ENCODE measurements at places on chromosomes 2 and 18.

- no peak for DNase-seq
These were observed 552.5 kb upstream of the CRIM1 start for GRCh38 chr2:35803126-35803525.

DNA sequence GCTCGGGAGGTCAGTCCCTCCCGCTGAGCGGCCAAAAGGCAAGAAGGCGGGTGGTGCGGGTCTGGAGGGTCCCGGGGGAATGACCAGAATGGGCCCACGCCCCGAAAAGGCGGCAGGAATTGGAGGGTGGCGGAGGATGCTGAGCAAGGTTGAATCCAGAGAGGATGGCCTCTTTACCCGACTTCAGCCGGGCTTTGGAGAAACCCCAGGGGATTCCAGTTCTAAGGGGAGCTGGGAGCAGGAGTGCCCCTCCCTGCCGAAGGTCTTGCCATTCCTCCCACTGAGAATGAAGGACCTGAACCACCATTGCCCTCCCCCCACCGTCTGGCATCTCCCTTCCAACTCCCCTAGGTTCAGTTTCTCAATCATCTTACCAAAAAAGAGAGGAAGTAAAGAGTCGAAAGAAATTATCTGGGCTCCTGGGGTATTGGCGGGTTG lies 38.9 kb upstream of the ATP6V1B1 start:
- DNase-seq: no peak

GRCh38 chr2:177030451-177031105 lies 182.0 kb upstream of the HNRNPA3 start:
- DNase-seq: no peak

DNA sequence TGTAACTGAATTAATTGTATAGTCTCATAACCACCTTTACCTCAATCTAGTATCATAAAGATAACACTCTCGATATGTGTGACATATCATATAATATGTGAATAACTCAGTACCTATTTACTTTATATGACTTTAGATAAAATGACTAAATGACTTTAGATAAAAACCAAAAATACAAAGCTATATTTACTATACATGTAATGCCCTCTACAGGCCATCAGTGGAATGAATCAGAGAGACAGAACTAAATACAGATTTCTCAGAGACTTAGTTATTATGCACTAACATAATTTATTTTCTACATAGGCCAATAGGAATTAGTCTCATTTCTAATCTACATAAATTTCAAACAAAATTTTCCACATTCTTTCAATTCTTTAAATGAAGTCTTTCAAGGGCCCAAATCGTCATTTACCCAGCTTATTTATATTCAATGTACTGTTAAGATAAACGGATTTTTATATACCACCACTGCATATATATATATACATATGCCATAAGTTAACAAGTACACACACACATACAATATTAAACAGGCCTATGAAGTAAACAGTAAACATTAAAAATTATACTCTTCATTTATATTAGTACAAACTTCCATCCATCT lies 219.9 kb downstream of the EXOC6B start:
- no peak for DNase-seq

DNA sequence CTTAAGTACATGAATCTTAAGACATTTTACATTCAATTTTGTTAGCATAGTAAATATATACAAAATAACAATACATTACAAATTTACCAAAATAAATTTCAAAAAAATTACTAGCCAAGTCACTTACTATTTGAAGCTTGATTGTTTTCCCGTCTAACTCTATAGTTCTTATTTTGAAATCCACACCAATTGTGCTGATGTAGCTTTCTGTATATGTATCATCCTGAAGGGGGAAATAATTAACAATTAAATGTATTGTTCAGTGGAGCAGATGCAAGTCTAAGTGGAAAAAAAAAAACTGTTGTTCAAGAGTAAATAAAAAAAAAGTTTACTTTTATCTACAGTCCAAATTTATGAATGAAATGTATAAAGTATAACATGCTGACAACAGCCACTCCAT lies 32.1 kb downstream of the RAB1A start:
- no peak for DNase-seq

GRCh38 chr2:147989809-147990403 lies 30.6 kb downstream of the ORC4 start:
- DNase-seq: no peak

DNA sequence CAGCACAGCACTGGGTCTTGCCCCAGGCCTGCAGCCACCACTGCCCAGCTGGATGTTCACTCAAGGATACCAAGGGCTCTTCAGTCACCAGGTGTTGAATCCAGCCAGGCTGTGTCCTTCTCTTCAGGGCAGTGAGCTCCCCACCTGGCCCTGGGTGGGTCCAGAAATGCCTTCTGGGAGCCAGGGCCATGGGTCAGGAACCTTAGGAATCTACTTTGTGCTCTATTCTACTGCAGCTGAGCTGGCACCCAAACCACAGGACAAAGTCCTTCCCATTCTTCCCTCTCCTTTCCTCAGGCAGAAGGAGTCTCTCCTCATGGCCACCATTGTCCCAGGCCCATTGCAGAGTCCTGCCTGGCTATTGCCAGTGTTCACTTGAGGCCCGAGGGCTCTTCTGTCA lies 13.0 kb downstream of the STRADB start:
- DNase-seq: no peak

DNA sequence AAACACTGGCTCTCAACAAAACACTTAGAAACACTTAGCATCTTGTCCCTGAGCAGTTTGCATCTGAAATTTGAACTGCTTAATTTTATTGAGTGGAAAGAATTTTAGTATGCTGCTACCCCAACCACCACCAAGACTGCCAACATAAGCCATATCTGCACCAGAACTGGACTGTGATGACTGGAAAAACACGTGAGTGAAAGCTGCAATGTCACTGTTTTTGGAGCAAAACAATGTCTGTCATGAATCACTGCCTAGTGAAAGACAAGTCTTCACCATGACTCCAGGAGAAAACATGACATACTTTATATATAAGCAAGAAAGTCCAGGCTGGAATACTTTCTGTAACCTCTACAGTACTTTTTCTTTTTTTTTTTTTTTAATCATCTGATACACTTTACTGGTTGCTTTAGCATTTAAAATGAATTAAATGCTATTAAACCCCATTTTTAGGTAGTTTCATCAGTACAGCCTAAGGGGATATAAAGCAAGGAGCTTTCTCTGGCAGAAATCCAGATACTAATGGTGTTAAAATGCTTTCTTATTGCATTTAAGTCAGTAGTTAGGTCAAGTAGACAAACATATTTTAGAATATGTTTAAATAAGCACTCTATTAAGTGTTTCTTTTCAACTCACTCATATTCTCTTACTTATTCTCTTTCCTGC lies 2129.4 kb upstream of the PIK3C3 start:
- no peak for DNase-seq

DNA sequence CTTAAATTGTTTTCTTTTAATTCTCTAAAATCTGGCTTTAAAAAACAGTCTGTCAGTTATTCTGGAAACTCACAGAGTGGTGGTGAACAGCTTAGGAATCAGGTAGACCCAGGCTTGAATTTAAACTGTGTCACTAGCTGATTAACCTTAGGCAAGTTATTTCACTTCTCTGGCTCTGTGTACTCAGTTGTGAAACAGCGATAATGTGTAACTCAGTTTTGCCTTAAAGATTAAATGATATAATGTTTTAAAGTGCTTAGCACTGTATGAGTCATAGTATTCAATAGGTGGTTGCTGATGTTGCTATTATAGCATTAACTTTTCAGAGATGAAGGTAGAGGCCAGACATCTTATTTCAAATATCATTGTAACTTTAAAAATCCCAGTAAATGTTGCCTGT lies 40.7 kb downstream of the PKP4 start:
- no peak for DNase-seq

DNA sequence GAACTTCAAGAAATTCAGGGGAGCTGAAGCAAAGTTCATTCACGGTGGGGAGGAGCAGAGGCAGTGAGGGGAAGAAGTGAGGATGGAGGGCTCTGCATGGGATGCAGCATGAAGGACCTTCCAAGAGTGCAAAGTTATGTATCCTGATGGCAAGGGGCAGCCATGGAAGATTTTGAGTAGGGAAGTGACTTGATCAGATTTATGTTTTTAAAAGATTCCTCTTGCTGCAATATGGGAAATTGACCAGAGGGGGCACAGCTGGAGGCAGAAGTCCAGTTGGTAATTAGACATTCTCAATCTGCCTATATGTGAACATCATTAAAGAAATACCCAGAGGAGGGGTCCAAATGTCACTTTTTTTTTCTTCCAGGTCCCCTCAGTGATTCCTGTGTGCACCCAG lies 21.5 kb upstream of the ANXA4 start:
- no peak for DNase-seq

- DNase-seq: no peak
These were observed 18.8 kb upstream of the CCDC195 start for GRCh38 chr2:224734949-224735348.

GRCh38 chr2:169782513-169782912 lies 16.2 kb upstream of the SSB start:
- DNase-seq: no peak

- DNase-seq: no peak
These were observed 358.8 kb downstream of the CMPK2 start for GRCh38 chr2:6506859-6507258.

- no peak for DNase-seq
These were observed 25.4 kb downstream of the ALPK2 start for GRCh38 chr18:58603375-58604067.

GRCh38 chr2:29783666-29784065 lies 137.7 kb downstream of the ALK start:
- DNase-seq: no peak

GRCh38 chr2:136122661-136123060 lies 4.7 kb upstream of the CXCR4 start:
- no peak for DNase-seq

DNA sequence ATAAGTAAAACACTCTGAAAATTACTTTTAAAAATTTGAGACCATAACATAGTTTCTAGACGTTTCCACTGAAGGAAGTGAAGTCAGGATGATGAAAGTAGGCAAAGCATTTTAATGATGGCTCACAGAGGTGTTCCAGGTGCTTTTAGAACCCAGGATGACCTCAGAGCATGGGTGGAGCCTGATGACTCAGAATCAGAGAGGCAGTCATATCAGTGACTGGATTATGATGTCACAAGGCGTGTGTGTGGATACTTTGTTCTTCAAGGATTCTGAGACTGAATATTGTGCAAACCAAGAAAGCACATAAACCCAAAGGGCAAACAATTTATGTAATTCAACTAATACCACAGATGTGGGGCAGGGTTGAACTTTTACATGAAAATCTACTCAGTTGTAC lies 208.0 kb upstream of the FBXO11 start:
- DNase-seq: peak; percentile 40

DNA sequence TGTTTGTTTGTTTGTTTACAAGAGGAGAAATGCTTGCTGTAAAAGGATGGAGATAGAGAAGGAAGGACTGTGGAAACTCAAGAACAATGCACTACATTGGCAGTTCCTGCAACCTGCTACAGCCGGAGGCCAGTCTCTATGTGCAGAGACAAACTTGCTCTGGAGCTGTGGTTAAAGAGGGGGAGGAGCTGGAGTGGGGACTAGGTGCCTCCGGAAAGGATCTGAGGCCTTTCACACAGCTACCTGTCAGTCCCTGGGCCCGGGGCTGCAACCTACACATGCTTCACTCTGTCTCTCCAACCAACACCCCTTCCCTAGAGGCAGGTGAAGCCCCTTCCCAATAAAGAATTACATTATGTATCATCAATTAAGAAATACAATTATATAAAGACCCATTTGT lies 1234.0 kb upstream of the ZEB2 start:
- DNase-seq: no peak

DNA sequence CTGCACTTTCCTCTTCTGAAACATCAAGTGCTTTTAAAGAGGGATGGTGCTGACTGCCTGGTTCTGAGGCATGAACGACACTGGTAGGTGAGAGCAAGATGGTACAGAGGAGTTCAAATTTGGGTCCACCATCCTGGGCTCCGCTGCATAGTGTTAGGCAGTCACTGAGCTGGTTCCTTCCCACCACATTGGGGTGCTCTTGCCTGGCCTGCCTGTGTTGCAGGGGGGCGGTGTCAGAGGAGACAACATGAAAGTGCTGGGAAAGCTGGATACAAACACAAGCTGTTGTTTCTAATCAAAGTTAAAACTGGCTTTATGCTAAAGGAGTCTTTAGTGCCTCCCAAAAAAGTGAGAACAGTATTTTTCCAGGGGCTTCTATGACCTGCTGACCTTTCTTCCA lies 258.1 kb downstream of the GBX2 start:
- DNase-seq: no peak

DNA sequence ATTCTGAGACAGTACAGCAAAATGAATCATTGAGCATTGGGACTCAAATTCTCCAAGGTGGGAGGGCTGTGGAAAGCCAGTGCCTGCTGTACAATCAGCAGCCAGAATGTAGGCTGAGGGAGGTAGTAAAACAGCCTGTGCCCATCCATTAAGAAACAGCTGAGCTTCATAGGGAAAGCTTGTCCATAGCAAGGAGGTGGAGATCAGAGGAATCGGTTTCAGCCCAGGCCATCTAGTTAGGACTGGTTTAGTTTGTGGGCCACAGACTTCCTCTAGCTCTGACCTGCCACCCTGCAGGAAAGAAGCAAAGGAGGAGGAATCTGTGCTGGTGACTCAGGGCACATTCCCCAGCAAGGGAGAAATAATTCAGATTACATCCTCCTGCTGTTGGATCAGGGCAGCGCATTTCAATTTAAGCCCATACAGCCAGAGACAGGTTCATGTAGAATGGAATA lies 333.4 kb downstream of the SETBP1 start:
- no peak for DNase-seq

DNA sequence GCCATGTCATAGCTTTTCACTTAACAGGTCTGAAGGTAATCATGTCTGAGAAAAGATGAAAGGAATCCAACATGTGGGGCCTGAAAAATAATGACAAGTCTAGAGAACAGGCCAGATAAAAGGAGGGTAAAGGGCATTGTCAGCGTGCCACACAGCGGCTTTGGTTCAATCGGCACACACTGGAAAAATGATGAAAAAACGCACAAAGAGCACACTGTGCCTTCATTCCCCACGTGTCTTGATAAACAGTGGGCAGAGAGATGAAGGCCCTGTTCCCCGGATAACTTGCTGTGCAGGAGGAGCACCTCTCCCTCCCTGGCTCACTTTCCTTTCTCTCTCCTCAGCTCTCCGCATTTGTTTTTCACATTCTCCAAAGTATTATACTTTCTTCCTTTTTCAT lies 766.3 kb downstream of the TDRD15 start:
- DNase-seq: no peak

DNA sequence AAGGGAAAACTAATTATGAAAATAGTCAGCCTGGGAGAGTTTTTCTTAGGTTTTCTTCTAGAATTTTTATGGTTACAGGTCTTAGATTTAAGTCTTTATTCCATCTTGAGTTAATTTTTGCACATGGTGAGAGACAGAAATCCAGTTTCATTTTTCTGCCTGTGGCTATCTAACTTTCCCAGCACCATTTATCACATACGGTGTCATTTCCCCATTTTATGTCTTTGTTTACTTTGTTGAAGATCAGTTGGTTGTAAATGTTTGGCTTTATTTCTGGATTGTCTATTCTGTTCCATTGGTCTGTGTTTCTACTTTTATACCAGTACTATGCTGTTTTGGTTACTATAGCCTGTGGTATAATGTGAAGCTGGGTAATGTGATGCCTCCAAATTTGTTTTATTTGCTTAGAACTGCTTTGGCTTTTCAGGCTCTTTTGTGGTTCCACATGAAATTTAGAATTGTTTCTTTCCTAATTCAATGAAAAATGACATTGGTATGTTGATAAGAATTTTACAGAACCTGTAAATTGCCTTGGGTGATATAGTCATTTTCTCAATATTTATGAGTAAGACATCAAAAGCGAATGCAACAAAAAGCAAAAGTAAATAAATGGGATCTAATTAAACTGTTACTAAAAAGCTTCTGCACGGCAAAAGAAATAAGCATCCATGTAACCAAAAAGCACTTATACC lies 146.1 kb upstream of the NOL4 start:
- no peak for DNase-seq

Data from activated T-cell treated with anti-CD3 and anti-CD28 coated beads, Interleukin-2, amount 50 U/mL, for 1 hour (primary cell).